ENCODE measurements at places on chromosomes 11 and 22.
A peak's percentile ranks its signal among the peaks of the same experiment; 100 is the strongest.

- DNase-seq, result no peak
Measured at GRCh38 chr22:46791201-46791731, 28.8 kb downstream of the TBC1D22A start.

DNA sequence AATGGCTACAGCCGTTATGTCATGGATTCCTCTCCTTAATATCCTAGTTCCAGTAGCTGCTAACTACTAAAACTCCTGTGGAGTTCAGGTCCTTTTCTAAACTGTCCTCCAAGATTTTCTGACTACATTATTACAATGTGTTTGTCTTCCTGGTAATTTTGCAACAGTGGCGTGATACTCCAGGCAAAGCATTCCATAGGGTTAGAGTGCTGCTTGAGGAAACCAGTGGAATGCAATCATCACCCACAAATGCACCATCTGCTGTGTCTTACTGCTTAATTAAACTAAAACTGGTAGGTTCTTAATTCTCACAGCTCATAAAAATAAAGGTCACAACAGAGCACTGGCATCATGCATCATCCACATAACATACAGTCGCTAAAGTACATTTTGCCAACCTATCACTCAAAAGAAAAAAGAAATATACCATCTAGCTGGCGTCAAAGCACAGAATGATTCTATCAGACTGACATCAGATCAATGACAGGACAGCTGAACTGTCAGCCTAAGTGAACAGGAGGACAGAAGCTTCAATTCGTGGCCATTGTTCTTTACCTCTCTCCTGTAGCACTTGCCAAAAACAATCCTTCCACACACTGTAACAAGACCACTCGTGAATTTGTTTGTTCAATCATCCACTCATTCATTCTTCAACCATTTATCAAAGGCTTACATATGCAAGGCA is 182.5 kb downstream of the CADM1 start:
- no peak for DNase-seq

- DNase-seq, result no peak
Measured at GRCh38 chr22:17257121-17258001, 38.1 kb upstream of the ADA2 start.

- DNase-seq, result no peak
Measured at GRCh38 chr11:119765628-119766027, 36.6 kb upstream of the NECTIN1 start.

GRCh38 chr11:13207665-13208594 is 69.7 kb upstream of the BMAL1 start:
- DNase-seq, result peak; percentile 60

DNA sequence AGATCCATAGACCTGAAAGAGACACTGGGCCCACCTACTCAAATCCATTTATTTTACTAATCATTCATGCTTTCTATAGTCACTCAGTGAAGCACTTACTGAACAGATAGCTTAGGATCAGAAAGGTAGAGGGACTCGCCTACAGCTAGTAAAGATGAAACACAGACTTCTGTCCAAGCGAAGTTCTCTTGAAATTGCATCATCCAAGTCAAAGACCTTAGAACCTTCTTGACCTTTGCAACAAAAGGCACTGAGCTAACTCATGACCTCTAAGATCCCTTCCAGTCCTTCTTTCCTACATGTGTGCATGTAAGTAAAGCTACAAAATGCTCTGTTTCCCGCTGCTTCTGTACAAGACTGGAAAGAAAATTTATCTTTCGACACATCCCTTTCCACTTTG is 377.6 kb downstream of the LARGE1 start:
- DNase-seq, result no peak

DNA sequence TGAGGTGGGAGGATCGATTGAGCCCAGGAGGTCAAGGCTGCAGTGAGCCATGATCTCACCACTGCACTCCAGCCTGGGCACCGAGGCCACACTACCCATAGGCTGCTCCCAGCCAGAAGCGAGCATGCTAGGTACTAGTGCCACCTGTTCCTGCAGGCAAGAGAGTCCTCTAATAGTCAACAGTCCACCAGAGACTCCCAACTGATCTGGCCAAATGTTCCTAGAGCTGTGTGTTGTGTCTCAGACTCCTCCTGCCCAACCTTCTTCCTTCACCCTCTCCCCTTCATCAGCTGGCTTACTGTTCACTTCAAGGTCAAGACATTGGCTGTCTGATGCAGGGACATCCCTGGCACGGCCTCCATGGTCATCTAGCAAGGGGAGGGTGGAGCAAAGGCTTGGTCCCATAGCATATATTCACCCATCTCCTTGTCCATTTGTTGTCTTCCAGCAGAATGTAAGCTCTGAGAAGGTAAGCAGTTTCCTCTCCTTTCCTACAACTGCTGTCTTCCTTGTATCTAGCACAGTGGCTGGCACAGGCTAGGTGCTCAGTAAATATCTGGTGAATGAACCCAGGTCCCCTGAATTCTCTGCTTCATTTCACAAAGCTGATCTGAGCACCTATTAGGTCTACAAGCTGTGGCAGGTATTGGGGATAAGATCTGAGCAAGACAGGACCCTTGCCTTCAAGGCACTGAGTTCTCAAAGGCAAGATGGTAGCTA is 126.2 kb upstream of the SERPIND1 start:
- DNase-seq, result no peak

- peak; percentile 4 for DNase-seq
Measured at GRCh38 chr22:22520667-22521602, 865 bp upstream of the ZNF280A start.

DNA sequence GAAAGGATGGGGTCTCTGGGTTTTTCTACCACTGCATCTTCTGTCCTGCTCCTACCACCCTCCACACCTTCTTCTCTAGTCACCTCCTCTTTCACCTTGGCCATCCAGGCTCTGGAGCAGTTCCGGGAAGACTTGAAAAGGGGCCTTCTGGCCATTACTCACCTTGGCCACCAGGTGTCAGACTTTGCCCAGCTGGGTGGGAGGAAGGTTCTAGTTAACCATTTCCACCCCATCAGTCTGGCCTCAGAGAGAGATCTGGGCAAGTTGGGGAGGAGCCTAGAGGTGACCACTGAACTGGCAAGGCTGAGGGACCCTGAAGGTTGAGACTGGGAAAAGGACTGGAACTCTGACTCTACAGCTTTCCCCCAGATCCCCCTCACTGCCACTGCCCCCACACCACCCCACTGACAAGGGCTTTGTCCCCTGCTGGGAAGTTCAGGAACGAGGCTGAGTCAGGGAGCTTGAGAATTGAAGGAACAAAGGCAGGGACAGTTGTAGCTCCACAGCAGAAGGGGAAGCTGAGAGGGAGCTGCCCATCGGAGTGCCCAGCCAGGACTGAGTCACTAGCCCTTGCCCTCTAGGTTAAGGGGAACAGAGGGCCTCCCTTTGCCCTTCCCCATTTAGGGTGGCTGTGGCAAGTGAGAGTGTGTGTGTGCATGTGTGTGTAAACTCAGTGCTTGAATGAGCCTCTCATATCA is 3.7 kb upstream of the POLD4 start:
- peak; percentile 90 for DNase-seq

- DNase-seq, result peak; percentile 69
Measured at GRCh38 chr11:57116654-57117053, 65.1 kb upstream of the LRRC55 start.

DNA sequence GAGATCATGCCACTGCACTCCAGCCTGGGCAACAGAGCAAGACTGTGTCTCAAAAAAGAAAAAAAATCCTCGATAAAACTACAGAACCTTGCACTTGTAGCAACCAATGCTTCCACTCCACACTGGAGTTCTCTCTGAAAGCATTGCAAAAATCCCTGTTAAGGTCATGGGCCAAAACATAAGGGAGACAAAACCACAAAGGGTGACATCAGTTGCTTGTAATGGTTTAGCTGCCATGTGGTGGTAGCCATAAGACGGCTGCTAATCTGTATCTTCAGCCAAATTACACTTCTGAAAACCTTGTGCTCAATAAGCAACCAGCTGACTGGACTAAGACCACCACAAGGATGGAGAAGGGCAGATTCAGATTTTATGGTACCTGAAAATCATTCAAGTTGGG is 20.6 kb upstream of the TPH1 start:
- DNase-seq, result no peak
